ENCODE measurements at places on chromosomes 4 and X.

- DNase-seq, result no peak
Observed at GRCh38 chr4:177016541-177017141, 223.9 kb upstream of the VEGFC start.

- DNase-seq, result no peak
Observed at GRCh38 chrX:54397113-54397512, 39.3 kb upstream of the WNK3 start.

- peak; percentile 41 for DNase-seq
Observed at GRCh38 chr4:123876671-123877101, 480.1 kb downstream of the SPRY1 start.

GRCh38 chr4:37365888-37366287, 121.3 kb downstream of the NWD2 start:
- no peak for DNase-seq

- peak; percentile 6 for DNase-seq
Observed at GRCh38 chr4:81199831-81200230, 15.2 kb downstream of the PRKG2 start.

DNA sequence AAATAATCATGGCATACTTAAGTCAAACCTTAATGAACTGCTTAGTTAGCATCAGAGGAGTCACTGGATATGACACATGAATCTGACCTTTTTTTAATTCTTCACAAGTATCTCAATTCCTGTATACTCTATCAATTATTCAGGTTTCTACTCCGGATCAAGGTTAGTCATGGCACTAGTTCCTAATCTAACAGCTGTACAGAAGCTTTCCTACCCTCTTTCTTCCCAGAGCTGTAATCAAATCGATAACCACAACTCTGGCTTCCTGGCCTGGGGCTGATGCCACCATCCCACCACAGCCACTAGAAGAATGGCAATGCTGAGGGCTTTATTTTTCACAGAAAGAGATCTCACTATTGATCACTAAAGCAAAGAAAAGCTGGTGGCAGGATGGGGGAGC, 718.5 kb downstream of the SMARCA1 start:
- DNase-seq, result no peak

GRCh38 chr4:152346979-152347378, 188.9 kb downstream of the FBXW7 start:
- no peak for DNase-seq

GRCh38 chrX:136906921-136907510, 26.5 kb upstream of the RBMX start:
- DNase-seq, result no peak

DNA sequence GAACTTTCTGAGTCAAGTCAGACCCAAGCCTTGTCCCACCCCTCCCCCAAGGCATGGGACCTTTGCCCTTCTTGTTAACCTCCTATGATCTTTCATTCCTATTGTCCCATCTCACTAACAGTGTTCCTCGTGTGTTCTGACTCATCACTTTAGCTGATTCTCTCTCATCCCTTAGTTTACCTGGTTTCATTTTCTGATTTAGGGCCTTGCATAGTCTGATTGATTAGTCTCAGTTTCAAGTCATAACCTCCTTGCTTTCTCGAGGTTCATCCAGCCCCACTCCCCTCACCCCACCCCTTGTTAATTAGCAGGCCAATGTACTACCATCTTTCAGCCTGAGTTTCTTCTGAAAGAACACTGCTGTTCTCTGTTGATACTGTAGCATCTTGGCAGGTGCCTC, 517.4 kb downstream of the RPA4 start:
- no peak for DNase-seq

GRCh38 chr4:26807330-26807729, 53.3 kb upstream of the STIM2 start:
- no peak for DNase-seq

DNA sequence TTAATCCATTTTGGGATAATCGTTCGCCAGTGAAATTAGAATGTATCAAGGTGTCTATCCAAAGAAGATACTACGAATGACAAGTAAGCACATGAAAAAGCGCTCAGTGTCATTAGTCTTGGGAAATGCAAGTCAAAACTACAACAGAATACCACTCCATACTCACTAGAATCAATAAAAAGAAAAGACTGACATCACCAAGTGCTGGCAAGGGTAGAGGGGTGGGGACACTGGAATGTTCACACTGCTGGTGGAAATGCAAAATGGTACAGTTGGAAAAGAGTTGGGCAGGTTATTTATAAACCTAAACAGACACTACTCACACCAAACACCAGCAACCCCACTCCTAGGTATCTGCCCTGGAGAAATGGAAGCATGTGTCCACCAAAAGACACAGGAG, 11.2 kb downstream of the WDR1 start:
- no peak for DNase-seq

GRCh38 chr4:110620691-110621327, 2.1 kb downstream of the PITX2 start:
- peak; percentile 89 for DNase-seq

- no peak for DNase-seq
Observed at GRCh38 chrX:22090181-22090580, 58.1 kb downstream of the PHEX start.

- DNase-seq, result peak; percentile 50
Observed at GRCh38 chr4:25128671-25129070, 31.6 kb downstream of the SEPSECS start.

- no peak for DNase-seq
Observed at GRCh38 chr4:38026158-38026740, 66.1 kb downstream of the PTTG2 start.

DNA sequence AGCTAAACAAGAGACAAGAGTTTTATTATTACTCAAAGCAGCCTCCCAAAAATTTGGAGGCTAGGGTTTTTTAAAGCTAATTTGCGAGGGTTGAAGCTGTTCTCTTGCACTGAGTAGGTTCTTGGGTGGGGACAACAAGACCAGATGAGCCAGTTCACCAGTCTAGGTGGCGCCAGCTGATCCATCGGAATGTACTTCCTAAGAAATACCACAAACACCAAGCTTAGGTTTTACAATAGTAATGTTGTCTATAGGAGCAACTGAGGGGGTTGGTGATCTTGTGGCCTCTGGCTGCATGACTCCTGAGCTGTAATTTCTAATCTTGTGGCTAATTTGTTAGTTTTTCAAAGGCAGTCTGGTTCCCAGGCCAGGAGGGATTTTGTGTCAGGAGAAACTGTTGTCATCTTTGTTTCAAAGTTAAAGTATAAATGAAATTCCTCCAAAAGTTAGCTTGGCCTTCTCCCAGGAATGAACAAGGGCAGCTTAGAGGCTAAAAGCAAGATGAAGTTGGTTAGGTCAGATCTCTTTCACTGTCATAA, 130.6 kb downstream of the SLC7A11 start:
- DNase-seq, result no peak

DNA sequence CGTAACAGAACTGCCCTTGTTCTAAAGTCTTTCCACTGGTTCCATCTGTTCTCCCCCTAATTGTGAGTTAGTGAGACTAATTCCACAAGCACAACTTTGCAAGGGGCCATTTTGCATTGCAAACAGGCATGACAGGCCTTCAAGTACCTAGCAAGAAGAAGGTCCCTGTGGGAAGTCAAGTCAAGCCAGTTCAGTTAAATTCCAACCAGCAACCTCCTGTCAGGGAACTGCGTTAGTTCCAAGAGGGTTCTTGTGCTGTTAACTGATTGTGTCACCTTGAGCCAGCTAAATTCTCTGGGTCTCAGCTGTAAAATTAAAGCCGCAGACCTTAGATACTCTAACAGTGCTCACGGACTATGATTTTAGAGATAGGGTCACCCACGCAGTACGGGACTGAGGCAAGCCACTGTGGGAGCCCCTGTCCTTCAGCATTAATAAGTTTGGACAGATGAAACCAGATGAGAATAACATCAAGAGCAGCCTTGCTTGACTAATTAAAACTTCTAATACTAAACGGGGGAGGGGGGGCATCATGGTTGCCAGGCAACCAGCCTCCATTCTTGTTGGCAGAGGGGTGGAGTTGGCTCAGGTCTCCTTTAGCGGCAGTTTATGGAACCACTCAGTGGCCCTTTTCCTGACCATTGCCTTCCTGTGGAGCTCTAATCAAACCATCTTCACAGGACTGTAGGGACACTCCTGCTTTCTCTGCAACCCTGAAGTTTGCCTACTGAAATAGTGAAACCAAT, 24.1 kb upstream of the TMEM150C start:
- DNase-seq, result peak; percentile 79

DNA sequence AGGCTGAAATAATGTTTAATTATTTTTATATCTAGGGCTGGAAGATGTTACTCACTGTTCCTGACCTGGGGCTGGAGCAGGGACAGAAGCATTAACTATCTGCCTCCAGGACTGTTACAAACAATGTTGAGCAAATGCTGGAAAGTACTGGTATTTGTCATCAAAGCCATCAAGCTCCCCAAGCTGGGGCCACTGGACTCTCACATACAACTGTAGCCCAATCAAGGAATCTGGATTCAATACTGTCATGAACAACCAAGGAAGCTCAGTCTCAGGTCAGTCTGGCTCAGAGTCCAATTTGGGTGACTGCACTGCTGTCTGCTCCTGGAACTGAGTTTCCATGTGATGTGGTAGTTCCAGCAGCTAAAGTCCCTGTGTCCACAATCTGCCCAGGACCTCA, 50.4 kb downstream of the APOO start:
- no peak for DNase-seq

DNA sequence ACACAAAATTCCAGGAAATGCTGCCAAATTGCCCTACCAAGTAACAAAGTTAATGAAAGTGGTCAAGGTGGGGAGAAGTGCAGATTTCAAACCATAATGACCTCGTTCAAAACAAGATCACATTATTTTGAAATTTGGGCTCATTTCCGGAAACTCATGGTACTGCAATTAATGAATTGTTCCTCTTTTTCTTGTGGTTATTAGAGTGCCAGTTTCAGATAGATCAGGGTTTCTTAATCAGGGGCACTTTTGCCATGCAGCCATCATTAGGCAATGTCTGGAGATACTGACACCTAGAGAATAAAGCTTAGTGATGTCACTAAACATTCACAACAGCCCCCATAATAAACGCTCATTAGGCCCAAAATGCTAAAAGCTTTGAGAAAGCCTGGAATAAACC, 381.5 kb upstream of the GALNT7 start:
- no peak for DNase-seq

DNA sequence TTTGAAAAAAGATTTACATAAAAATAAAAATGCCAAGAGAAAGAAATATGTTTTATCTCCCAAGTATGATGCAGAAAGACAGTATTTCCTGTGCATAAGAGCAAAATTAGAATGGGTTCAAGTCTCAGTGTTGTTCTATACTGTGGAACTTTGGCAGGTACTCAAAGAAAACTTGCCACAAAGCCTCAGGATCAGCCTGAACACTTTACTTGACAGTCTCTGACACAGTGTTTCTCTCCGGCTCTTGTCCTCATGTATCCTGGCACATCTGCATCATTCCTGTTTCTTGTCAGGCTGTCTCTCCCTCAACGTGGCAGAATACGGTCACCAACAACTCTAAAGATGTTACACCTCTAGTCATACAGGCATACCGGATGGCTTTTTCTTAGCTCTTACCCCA, 273.7 kb downstream of the ARHGAP24 start:
- peak; percentile 45 for DNase-seq

- DNase-seq, result no peak
Observed at GRCh38 chr4:48428926-48429325, 54.2 kb upstream of the SLC10A4 start.

- DNase-seq, result peak; percentile 35
Observed at GRCh38 chr4:14415146-14415545, 587.1 kb upstream of the CPEB2 start.

- no peak for DNase-seq
Observed at GRCh38 chrX:79268788-79269187, 98.3 kb downstream of the ITM2A start.

DNA sequence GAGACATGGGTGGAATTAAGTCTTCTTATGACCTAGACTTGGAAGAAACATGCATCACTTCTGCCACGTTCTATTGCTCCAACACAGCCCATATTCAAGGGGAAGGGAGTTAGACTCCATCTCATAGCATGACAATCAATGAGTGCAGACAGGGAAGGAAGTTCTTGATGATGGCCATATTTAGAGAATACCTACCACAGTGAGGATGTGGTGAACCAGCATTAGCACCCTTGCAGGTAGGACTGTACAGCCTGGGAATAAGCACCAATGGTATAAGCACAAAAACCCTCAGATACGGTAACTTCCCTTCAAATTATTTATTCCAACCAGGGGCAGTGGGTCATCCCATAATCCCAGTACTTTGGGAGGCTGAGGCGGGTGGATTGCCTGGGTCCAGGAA, 29.8 kb downstream of the PAGE2 start:
- no peak for DNase-seq

DNA sequence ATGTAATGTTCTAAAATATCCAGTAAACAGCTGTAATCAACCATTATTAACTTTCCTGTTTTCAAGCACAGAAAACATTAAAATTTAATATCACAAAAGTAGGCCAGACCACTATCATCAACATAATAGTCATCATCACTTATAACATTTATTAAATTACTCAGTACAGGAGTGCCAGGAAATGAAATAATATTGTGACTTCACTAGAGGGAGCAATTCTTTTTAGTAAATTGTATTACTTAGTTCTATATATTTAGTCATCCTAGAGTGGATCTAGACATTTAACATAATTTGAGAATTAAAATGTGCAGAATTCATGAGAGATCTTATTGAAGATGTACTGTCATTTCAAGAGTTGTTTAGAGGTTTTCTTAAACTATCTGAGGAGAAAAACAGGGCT, 33.6 kb downstream of the PITX2 start:
- DNase-seq, result no peak

GRCh38 chr4:27049239-27049829, 188.7 kb downstream of the STIM2 start:
- peak; percentile 2 for DNase-seq

- peak; percentile 11 for DNase-seq
Observed at GRCh38 chrX:113741744-113742143, 842.1 kb upstream of the HTR2C start.

DNA sequence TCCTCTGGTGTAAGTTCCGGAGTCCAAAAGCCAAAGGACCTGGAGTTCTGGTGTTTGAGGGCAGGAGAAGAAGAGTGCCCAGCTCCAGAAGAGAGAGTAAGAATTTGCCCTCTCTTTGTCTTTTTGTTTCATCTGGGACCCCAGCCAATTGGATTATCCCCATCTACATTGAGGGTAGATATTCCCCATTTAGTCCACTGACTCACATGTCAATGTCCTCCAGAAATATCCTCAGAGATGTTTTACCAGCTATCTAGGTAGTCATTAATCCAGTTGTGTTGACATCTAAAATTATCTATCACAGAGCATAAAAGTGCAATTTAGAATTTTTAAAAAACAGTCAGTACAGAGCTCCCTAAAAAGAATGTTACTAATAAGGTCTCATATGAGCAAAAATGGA, 132.9 kb upstream of the TMEM47 start:
- DNase-seq, result no peak
